ENCODE measurements at places on chromosomes 7 and 10. TPM values are rescaled to one million over a fixed set of nuclear protein-coding genes. Genes with fewer than 3 reads are reported as not detected.

The WIPF3 gene
- not detected for total RNA-seq

The MMRN2 gene
- total RNA-seq: 1.9 TPM

The CDHR3 gene
- 2.3 TPM for total RNA-seq

The PTF1A gene
- total RNA-seq: not detected

The SERPINE1 gene
- 1,980 TPM for total RNA-seq

The PROSER2 gene
- 6.9 TPM for total RNA-seq

The SFRP5 gene
- not detected for total RNA-seq

DNA sequence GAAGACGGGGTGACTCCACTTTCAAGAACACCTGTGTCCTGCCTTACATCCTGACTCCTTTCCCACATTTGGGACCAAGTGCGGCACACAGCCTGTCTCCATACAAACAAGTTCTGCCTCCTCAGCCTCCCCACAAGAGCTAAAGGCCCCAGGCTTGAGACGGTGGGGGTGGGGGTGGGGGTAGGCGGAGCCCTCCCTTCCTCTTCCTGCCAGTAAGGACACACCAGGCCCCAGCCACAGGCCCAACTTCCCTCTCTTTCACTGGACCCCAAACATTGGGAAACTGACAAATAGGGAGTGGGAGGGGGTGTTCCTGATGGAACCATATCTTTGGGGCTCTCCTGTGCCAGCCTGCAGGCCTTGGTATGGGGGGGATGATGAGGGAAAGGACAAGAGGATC lies 4.6 kb downstream of the CDK5 start:
- DNase-seq: no peak

DNA sequence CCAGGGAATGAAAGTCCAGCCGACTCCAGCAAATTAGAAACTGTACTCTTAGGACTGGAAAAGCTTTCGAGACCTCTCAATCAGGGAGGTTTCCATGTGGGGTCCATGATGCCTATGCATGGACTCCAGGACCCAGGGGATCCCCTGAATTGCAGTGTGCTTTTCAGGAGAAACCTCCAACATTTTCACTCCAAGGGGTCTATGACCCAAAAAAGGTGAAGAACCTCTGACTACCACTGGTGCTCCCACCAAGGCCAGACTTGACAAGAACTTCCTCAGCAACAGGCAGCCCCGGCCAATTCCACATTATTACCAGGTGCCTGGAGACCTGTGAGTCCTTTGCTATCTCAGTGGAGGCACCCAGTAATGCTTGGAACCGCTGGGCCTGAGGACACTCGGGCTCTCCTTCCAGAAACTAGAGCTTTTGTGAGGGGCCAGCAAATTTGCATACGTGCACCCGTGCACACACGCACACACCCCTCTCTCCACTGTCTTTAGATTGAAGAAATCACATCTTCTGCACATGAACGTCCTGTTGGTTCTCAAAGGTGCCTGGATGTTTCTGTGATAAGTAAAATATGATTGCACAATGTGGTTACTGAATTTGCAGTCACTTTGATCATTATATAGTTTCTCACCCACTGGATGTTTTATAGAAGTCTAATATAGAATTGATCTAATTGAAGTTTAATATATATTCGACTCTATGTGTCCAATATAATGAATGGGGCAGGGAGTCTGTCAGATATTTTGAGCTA lies 54.7 kb downstream of the SYPL1 start:
- DNase-seq: no peak

DNA sequence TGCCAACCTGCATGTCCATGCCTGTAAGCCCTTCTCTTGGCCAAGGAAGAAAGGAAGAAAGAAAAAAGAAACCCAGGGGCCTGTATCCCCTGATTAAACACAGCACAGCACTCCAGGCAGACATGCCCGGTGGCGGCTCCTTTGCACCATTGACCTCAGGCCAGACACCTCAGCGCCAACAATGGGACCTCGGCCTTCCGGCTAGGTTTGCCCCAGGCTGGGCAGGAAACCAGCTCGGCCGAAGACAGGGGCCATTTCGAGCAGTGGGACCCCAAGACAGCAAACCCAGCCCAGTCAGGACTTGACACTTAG lies 2.8 kb downstream of the HOXA10 start:
- DNase-seq: no peak

- DNase-seq: no peak
Measured at GRCh38 chr7:128726059-128726736, 13.0 kb upstream of the CALU start.

DNA sequence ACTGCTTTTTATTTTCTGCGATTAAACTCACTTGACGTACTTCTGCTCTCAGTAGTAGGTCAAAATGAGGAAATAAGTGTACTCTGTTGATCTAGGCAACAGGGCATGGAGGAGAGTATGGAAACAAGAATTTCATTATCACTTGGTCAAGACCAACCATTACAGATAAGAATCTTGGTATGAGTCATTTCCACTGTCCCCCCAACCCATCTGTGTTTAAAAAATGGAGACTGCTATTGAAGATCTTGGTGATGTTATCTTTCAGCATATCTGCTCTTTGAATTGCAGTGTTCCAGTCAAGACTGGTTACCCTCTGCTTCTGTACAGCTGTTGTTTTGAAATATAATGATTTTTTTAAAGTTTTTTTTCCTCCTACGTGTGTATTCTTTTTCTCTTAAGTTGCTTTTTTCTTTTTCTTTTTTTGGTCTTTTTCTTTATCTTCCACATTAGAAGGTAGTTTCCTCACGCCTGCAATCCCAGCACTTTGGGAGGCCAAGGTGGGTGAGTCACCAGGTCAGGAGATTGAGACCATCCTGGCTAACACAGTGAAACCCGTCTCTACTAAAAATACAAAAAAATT lies 11.7 kb downstream of the STAM start:
- DNase-seq: no peak

- DNase-seq: peak; percentile 27
Measured at GRCh38 chr10:13773496-13774170, 186.9 kb downstream of the PRPF18 start.

DNA sequence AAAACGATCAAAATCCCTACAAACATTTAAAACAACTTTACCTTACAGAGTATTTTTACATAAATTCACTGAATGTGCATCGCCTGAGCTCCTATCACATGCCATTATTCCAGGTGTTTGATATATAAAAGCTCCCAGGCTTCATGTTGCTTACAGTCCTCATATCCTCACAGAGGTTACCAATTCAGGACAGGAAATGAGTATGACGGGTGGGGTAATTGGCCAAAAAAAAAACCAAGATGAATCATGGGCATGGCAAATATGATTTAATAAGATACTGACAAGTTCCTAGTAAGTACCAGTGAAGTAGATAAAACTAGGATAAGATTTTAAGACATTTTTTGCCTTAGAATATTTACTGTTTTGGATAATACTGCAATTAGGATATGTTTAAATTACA lies 135.8 kb downstream of the KMT2E start:
- peak; percentile 62 for DNase-seq

DNA sequence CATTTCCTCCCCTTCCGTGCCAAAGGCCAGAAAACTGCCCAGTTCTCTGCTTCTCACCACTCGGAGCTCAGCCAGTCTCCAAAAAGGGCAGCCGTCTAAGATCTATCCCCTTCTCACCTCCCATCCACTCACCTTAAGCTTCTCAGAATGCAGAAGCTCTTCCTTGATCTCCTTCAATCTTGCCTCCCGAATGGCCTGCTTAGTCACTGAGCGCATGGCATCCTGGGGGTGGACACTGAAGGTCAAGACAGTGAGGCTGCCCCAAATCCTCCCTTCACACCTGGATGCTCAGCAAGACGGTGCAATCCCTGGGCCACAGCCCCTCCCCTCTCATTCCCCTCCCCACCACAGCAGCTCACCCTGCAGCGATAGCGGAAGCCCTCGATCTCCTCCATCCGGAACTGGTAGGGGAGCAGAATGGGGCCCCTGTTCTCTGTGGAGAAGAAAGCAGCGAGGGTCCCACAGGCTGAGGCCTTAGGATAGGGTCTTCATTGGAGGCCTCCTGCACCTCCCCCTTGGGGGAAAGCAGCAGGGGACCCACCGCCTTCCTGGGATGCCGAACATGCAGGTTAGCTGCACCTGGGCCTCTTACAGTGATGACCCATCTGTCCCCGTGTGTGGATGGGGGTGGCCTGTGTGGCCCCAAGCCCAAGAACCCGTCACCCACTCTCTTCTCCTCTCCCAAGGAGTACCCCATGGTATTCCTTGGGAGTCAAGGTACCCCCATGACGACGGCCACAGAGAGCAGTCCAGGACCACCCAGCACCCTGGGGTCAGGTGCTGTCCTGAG lies 4.7 kb downstream of the DDX56 start:
- no peak for DNase-seq

- DNase-seq: peak; percentile 93
Measured at GRCh38 chr7:147412782-147413556, 1177.6 kb upstream of the C7orf33 start.

- peak; percentile 9 for DNase-seq
Measured at GRCh38 chr10:27794157-27794556, 48.5 kb upstream of the MKX start.

DNA sequence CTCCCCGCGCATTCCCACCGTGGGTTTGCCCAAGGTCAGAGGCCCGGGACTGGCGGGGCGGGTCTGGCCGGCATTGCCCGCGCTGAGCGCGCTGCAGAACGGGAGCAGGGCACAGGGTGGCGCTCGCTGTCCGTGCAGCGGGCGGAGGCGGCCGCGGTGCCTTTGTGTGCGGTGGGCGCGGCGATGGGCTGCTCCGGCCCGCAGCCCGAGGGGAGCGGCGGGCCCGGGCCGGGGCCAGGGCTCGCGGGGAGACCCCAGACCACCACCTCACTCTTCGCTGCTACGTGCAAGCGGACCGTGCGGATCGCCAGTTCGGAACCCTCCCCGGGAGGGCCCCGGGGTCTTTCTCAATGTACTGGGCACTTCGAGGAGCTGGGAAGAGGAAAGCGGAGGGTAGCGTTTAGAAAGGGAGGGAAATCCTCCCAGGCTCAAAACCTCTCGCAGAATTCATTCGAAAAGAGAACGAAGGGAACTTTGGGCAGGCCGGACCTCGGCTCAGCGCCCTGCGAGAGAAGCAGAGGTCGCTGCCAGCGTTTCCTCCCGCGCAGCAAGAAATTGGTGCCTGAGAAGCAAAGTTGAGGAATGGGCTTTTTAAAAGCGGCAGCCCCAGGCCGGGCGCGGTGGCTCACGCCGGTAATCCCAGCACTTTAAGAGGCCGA lies 8.5 kb downstream of the SP8 start:
- DNase-seq: no peak

- DNase-seq: peak; percentile 35
Measured at GRCh38 chr7:136339464-136339863, 362.3 kb upstream of the MTPN start.
